ENCODE measurements at places on chromosomes 16 and 17. TPM values are rescaled to one million over a fixed set of nuclear protein-coding genes. Genes with fewer than 3 reads are reported as not detected.

DNA sequence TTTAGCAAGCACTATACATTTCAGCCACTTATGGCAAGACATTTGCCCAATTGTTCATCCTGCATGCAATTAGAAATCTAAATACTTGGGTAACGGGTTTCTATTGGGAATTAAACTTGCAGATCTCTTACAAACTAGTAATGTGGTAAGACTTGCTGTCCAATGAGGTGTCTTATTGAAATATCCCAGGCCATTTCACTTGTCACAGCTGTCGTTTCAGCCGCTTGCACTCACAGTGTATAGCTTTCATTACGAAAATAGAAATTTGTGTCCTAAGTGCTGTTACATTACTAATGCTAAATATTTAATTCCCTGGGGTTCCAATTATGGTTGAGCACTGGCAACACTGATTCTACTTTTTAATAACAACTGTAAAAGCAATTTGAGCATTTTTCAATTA, 40.3 kb upstream of the IRX5 start:
- H3K27ac ChIP-seq: no peak overlapping the region
- no peaks in the 10 kb centered on the region for H3K36me3 ChIP-seq
- no peak for DNase-seq
- H3K4me1 ChIP-seq: no peaks in the 10 kb centered on the region
- H3K4me3 ChIP-seq: no peak overlapping the region

DNA sequence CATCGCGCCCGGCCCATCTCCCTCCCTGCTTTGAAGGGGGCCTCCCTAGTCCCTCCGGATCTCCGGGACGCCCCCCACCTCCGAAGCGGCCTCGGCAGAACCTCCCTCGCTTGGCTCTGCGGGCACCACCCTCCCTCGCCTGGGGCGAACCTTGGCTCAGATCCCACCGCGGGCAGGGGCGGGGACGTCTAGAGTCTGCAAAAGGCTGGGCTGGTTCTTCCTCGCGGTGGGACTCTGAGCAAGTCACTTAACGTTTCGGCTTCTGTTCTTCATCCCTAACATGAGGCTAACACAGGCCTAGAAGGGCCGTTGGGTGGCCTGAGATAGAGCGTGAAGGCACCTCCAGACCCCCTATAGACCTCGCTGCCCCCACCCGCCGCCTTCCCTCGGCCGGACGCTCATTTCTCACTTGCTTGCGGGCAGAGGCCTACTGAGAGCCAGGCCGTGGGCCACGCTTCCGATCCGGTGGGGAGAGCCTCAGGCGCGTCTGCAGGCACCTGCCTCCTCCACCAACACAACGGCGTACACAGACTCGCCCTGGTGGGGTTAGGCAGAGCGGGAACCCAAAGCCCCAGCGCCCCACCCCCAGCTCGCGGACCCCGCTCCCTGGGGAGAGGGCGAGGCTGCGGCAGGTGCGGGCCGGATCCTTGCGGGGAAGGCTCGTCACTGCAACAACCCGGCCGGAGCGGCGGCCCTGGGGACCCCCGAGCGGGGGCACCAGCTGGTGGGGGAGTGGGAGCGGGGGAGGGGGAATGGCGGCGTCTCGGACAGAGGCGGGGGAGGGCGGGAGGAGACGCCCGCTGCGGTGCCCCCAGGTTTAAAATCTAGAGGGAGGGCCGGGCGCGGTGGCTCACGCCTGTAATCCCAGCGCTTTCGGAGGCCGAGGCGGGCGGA, 5.4 kb downstream of the MYO1C start:
- peak; percentile 84 for DNase-seq
- H3K4me3 ChIP-seq: peak overlapping the region; percentile 78
- peaks cover 31% of the 10 kb centered on the region for H3K4me1 ChIP-seq
- peaks cover 4% of the 10 kb centered on the region for H3K36me3 ChIP-seq
- H3K27ac ChIP-seq: peak overlapping the region; percentile 79
- H3K27me3 ChIP-seq: no peaks in the 10 kb centered on the region

GRCh38 chr17:39064374-39064773, 87.1 kb downstream of the PLXDC1 start:
- no peaks in the 10 kb centered on the region for H3K27me3 ChIP-seq
- DNase-seq: no peak
- no peaks in the 10 kb centered on the region for H3K36me3 ChIP-seq
- H3K4me3 ChIP-seq: no peak overlapping the region
- H3K27ac ChIP-seq: no peak overlapping the region

DNA sequence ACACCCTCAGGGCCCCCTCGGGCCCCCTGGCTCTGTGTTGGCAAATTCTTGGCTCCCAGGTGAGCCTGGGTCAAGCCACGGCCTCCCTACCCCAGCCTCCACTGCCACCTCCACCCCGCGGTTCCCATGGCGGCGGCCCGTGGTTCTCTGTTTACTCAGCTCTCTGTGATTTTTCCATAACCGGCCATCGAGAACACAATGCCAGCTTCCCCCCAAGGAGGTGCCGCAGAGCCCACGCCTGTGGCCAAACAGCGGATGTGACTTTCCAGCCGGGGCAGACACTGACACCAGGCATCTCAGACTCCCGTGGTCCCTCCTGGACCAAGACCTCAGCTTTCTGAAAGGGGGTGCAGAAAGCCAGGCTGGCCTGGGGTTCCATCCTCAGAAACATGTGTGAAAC, 21.6 kb upstream of the ATP2A3 start:
- H3K4me1 ChIP-seq: peaks cover 3% of the 10 kb centered on the region
- H3K36me3 ChIP-seq: no peaks in the 10 kb centered on the region
- peaks cover 2% of the 10 kb centered on the region for H3K27me3 ChIP-seq
- H3K27ac ChIP-seq: no peak overlapping the region
- H3K4me3 ChIP-seq: no peak overlapping the region

- H3K4me1 ChIP-seq: peaks cover 8% of the 10 kb centered on the region
- no peaks in the 10 kb centered on the region for H3K36me3 ChIP-seq
- peaks cover 27% of the 10 kb centered on the region for H3K27me3 ChIP-seq
- no peak overlapping the region for H3K4me3 ChIP-seq
These were observed 31.7 kb downstream of the TLE7 start for GRCh38 chr16:71410146-71410545.

DNA sequence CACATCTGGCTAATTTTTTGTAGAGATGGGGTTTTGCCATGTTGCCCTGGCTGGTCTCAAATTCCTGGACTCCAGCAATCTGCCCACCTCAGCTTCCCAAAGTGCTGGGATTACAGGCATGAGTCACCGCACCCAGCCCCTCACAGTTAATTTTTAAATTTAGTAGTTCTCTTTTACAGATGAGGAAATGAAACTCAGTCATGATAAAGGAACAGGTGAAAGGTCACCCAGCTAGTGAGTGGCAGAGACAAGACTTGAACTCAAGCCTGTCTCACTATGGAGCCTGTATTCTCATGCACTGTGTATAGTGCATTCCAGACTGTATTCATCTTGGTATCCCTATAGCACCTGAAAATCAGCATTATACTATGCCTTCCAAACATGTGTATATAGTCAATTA, 77.1 kb upstream of the WSB1 start:
- H3K4me1 ChIP-seq: peaks cover 14% of the 10 kb centered on the region
- H3K36me3 ChIP-seq: no peaks in the 10 kb centered on the region
- no peaks in the 10 kb centered on the region for H3K27me3 ChIP-seq
- no peak overlapping the region for H3K4me3 ChIP-seq

DNA sequence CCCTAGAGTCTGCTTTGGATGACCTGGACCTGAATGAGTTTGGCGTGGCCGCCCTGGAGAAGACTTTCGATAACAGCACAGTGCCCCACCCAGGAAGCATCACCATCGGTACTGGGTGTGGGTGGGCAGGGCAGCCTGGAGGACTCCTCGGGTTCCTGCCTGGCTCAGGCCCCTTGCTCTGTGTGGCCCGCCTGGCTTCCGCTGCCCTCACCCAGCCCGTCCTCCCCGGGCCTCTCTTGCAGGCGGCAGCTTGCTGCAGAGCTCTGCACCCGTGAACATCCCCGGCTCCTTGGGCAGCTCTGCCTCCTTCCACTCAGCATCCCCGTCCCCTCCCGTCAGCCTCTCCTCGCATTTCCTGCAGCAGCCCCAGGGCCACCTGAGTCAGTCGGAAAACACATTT, 24.5 kb downstream of the UNC13D start:
- no peaks in the 10 kb centered on the region for H3K27me3 ChIP-seq
- H3K4me3 ChIP-seq: no peak overlapping the region
- no peak overlapping the region for H3K27ac ChIP-seq
- no peak for DNase-seq
- peaks cover 21% of the 10 kb centered on the region for H3K4me1 ChIP-seq
- H3K36me3 ChIP-seq: peaks cover 21% of the 10 kb centered on the region

GRCh38 chr17:4381690-4382671, 15.5 kb upstream of the UBE2G1 start:
- no peaks in the 10 kb centered on the region for H3K36me3 ChIP-seq
- H3K27ac ChIP-seq: no peak overlapping the region
- H3K4me1 ChIP-seq: peaks cover 3% of the 10 kb centered on the region
- H3K27me3 ChIP-seq: no peaks in the 10 kb centered on the region
- no peak for DNase-seq

DNA sequence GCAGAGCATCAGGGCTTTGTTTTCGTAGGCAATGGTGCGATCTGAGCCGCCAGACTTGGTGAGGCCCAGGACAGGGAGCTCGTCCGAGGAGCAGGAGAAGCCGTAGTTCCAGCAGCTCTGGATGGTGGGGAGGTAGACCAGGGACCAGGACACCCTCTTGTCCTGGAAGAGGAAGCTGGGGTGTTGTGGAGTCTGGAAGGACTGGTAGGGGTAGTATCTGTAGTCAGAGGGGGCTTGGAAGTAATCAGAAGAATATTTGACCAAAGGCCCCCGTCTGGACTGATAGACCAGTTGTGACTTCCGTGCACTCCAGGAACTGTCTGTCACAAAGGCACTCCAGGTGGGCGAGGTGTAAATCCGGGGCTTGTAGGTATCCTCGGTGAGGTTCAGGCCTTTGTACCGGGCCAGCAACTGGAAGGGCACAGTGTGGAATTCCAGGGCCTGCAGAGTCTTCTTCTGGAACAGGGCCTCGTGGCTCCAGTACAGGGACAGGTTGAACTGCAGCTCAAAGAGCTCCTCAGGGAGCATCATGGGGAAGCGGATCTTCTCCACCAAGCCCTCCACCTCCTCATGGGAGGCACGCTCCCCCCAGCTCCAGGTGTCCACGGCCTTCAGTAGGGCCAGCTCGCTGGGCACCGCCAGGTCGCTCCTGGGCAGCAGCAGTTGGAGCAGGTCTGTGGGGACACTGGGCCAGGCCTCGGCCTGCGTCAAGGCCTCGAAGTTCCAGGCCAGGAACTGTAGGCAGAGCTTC, 7.8 kb downstream of the LGALS3BP start:
- H3K27me3 ChIP-seq: no peaks in the 10 kb centered on the region
- DNase-seq: no peak
- H3K4me3 ChIP-seq: no peak overlapping the region
- H3K36me3 ChIP-seq: no peaks in the 10 kb centered on the region
- peaks cover 6% of the 10 kb centered on the region for H3K4me1 ChIP-seq
- no peak overlapping the region for H3K27ac ChIP-seq

DNA sequence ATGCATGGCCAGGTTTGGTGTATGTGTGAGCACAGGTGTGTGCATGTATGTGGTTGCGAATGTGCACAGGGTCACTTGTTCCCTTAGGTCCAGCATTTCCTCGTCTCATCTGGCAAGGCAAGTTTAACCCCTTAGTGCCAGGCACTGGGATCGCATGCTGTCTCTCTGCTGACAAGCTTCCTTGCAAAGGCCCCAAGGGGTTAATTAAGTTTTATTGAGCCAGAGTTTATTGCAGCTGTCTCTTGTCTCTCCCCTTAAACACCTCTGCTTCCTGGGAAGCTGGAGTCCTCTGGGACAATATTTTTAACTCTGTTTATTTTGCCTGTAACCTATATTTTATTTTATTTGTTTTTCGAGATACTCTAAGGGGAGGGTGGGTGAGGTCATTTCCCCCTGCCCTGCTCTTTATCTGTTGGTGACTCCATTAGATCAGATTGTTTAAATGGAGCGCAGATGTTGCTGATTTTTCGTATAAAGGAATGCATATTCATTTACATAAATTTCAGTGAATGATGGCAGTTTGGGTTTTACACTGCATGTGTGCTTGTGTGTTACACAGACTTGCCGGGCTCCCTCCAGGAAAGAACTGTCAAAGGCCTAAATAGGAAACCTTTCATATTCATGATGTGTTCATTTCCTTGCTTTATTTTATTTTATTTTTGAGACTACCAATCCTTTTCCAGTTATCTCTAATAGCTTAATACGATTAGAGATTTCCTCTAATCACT, 99.7 kb downstream of the CBLN1 start:
- H3K4me1 ChIP-seq: no peaks in the 10 kb centered on the region
- DNase-seq: no peak
- H3K27ac ChIP-seq: no peak overlapping the region
- no peaks in the 10 kb centered on the region for H3K27me3 ChIP-seq
- H3K36me3 ChIP-seq: no peaks in the 10 kb centered on the region
- no peak overlapping the region for H3K4me3 ChIP-seq

DNA sequence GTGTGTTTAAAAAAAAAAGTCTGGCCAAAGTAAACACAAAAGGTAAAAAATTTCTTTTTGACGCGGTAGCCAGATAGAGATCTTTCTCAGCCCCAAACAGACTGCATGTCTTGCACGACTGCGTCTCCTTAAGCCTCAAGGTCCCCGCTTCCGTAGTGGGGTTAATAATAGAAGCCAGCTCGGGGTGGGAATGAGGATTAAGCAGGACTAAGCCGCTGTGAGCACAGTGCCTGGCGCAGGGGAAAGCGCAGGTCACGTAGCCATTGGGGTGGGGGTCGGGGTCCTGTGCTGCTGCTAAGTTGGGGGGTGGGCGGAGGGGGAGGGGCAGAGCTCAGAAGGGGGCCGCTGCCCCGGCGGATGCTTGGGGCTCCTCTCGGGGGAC, 521 bp downstream of the GGA2 start:
- peaks cover 58% of the 10 kb centered on the region for H3K4me1 ChIP-seq
- H3K27me3 ChIP-seq: no peaks in the 10 kb centered on the region
- H3K4me3 ChIP-seq: peak overlapping the region; percentile 84

DNA sequence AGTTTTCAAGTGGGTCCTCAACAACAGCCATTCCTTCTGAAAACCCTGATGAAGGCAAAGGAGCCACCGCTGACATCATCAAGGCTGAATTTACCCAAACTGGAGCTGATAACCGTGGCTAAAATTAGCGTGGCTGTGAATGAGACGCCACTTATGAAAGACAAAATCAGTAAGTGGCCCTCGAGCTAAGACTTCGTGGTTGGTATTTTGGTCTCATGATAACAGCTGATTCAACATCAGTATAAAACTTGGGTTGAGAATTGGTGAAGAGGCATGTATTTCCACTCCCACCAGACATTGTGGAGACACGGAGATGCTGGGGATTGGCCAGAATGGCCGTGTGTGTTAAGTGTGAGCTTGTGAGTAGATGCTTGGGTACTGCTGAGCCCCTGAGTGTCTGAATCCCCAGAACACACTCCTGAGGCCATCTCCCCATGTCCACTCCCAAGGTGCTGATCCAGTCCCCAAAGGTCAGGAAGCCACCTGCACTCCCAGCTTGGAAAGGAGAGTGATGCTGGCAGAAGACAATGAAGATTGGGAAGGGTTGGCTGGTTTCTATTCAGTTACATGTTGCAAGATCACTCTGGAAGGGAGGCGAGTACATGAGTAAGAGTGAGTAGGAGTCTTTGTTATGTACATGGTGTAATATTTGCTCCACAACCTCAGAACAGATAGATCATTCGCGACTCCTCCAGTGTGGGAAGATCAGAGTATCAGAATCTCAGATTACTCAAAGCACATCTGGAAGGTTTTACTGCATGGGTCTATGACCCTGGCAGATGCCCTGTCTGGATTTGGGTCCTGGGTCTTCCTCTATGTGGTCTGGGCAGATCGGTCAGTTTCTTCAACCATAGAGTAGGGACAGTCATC, 207.7 kb downstream of the HS3ST3A1 start:
- H3K4me1 ChIP-seq: no peaks in the 10 kb centered on the region
- no peak for DNase-seq
- no peak overlapping the region for H3K27ac ChIP-seq
- no peaks in the 10 kb centered on the region for H3K27me3 ChIP-seq
- no peaks in the 10 kb centered on the region for H3K36me3 ChIP-seq
- no peak overlapping the region for H3K4me3 ChIP-seq

Gene AOC3
- total RNA-seq: 1.6 TPM

Gene CRISPLD2
- 0.19 TPM for total RNA-seq

Gene KCNG4
- total RNA-seq: not detected

Gene CDH11
- total RNA-seq: not detected

Gene KRT33A
- not detected for total RNA-seq

Gene ABCA10
- 0.22 TPM for total RNA-seq

Gene SPPL2C
- total RNA-seq: not detected
